ENCODE measurements at places on chromosomes 6 and 20. TPM values are rescaled to one million over a fixed set of nuclear protein-coding genes. Genes with fewer than 3 reads are reported as not detected.

- DNase-seq: no peak
Observed at GRCh38 chr6:168256940-168257339, 62.6 kb downstream of the DACT2 start.

DNA sequence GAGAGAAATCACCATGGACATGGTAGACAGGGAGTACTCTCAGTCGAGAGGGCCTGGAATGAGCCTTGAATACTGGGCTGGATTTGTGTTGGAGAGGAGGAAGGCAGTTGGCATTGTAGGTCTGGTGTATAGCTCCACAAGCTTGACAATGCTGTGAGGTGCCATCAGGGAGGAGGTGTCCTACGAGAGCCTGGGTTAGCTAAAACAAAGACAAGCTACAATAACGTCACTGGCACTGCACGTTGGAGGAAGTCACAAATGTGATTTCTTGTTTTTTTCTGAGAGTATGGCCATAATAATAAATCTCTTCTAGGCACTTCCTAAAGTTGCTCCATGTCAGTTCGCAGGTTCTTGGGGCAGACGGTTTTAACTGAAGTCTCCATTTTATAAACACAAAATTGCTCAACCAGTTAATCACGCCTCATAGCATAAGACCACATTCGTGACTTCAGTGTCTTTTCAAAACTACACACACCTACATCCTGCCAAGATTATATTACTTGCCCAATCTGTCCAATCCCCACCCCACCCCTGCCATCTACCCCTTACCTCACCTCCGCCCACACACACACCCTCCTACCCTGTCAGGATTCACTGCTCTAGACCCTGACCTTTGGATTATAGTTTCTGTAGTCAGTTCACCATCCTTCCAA lies 4.4 kb upstream of the HLA-DMB start:
- peak; percentile 35 for DNase-seq

GRCh38 chr6:1890071-1890470 lies 280.4 kb downstream of the FOXC1 start:
- no peak for DNase-seq

DNA sequence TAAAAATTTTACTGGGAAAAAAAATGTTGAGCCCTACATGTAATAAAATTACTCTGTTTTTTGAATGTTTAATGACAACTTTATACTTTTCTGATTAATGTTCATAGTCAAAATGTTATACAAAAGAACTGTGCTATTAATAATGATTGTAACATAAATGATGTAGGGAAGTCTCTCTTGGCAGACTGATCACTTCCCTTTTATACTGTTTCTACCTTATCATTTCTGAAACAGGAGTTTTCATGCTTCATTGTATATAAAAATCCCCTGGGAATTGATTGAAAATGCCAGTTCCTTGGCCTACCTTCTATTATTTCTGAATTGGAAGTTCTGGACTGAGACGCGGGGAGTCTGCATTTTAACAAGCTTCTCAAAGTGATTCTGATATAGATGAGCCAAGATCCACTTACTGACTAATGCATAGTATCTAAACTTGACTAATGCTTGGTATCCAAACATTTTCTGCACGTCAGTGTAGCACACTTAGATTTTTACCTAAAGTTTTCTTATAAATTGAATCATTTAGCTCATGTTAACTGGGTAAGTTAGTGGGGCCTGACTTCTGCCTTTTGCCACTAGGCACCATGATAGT lies 7.2 kb upstream of the HDAC2 start:
- DNase-seq: no peak

DYNLT1 gene
- polyA plus RNA-seq: 368 TPM

CLVS2 gene
- not detected for polyA plus RNA-seq

- no peak for DNase-seq
Observed at GRCh38 chr6:143119260-143119659, 58.6 kb downstream of the AIG1 start.

- peak; percentile 59 for DNase-seq
Observed at GRCh38 chr6:106530502-106530901, 98.8 kb downstream of the RTN4IP1 start.

DNA sequence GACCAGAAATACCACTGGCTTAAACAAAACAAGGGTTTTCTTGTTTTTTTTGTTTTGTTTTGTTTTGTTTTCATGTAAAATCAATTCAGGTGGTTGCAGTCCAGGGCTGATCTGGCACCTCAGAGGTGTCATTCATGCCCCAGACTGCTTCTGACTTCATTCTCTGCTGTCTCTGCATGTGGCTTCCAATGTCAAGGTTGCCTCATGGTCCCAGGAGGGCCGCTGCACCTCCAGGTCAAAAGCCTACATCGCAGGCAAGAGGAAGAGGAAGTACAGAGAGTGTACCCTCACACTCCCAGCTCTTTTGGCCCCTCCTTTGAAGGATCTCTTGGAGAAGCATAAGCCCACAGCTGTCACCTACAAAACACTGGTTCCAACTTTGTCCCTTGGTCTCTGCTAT lies 1.4 kb upstream of the BTN3A1 start:
- DNase-seq: no peak

- no peak for DNase-seq
Observed at GRCh38 chr6:163637524-163637923, 223.0 kb downstream of the QKI start.

DNA sequence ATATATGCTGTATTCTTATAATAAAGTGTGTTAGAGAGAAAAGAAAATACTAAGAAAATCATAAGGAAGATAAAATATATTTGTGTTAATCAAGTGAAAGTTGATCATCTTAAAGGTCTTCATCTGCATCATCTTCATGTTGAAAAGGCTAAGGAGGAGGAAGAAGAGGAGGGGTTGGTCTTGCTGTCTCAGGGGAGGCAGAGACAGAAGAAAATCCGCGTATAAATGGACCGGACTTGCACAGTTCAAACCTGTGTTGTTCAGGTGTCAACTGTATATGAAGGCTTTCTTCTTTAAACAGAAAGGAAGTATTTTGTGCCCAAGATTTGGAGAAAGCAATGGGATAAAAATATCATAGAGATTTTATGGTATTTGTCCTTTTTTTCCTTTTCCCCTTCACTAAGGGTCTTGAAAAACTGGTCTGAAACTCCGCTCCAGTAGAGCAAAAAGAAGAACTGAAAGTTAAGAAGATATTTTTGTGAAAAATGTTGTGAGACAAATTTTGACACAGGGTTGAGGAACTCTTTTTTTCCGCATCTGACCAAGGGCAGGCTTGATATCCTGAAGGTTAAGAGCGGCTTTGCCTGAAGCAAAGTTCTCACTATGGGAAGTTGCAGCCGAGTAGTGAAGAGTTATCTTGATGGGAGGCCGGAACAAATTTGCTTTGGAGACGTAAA lies 350.7 kb downstream of the LAMA2 start:
- DNase-seq: no peak

DNA sequence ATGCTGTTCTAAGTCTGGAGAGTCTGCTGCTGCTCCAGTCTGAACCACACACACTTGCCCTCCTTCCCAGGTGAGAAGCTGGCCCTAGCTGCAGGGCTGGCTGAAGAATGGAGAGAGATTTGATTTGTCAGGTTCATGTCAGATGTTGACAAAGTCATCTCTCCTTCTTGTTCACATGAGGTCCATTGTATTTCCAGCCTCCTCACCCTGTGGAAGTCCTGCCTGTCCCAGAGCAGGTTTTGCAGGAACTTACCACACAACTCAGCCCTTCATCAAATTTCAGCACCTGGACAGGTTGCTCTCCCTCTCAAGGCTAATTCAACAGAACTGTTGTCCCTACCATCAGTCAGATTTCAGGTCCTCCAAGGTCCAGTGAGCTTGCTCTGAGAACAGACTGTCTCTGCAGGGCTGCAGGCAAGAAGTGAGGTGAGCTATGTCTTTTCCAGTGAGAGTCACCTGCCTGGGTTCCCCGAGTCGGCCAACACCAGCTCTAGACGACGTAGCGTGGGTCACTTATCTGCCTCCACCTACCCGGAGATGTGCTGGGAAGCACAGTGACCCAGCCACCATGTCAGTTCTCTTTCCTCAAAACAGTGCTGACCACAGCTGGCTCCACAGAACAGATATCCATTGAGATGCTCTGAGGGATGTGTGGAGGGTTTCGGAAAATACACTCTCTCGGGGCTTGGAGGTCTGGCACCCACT lies 58.0 kb upstream of the CD93 start:
- DNase-seq: no peak

SASH1 gene
- 69.1 TPM for polyA plus RNA-seq

- DNase-seq: peak; percentile 65
Observed at GRCh38 chr6:139588734-139589593, 214.5 kb upstream of the CITED2 start.

- DNase-seq: no peak
Observed at GRCh38 chr20:753897-754635, 14.2 kb downstream of the SLC52A3 start.

- DNase-seq: no peak
Observed at GRCh38 chr6:106748547-106749207, 119.3 kb downstream of the QRSL1 start.

DNA sequence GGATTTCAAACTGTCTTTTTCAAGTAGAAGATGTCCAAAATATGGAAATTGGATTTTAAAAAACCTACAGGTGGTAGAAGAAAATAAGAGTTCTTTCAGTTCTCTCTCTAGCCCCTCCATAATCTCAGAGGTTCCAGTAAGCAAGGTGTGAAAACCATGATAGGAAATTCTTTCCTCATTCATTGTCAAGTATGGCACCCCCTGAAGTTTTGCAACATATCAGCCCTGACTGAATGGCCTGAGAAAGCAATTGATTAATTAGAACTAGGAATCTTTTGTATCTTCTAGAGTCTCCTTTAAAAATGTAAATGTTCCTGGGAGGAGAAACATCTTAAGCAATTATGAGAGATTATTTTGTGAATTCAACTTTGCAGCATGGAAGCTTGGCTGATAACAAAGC lies 198.7 kb upstream of the STXBP5 start:
- DNase-seq: no peak

GRCh38 chr20:61176874-61177273 lies 75.2 kb upstream of the CDH4 start:
- no peak for DNase-seq

DNA sequence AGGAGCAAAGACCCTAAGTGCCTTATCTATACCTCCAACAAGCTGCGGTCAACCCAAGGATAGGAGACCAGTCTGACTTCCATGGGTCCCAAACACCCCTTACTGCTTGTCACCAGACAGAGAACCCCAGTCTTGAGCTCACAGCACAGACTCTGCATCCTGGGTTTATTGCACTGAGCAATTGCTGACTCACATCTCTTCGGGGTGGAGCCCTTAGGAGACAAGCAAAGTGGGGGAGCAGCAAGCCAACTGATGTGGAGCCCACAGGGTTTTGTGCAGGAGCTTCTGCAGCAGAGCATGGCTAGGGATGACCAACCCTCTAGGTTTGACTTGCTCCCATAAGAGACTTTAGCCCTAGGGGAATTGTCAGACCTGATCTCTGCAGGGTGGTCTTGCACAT lies 38.6 kb upstream of the EYS start:
- no peak for DNase-seq

- DNase-seq: peak; percentile 86
Observed at GRCh38 chr6:128655978-128656498, 135.6 kb upstream of the PTPRK start.

- DNase-seq: no peak
Observed at GRCh38 chr6:3201388-3201787, 26.1 kb downstream of the TUBB2B start.
